T47D (cell line): ENCODE measurements at places on chromosomes 1 and 21.

GRCh38 chr1:232868793-232869491 lies 63.7 kb downstream of the MAP10 start:
- DNase-seq, result peak; percentile 30

GRCh38 chr1:6948861-6949260 lies 163.6 kb downstream of the CAMTA1 start:
- no peak for DNase-seq

GRCh38 chr1:152954436-152954835 lies 7.4 kb downstream of the SPRR5 start:
- DNase-seq, result no peak

DNA sequence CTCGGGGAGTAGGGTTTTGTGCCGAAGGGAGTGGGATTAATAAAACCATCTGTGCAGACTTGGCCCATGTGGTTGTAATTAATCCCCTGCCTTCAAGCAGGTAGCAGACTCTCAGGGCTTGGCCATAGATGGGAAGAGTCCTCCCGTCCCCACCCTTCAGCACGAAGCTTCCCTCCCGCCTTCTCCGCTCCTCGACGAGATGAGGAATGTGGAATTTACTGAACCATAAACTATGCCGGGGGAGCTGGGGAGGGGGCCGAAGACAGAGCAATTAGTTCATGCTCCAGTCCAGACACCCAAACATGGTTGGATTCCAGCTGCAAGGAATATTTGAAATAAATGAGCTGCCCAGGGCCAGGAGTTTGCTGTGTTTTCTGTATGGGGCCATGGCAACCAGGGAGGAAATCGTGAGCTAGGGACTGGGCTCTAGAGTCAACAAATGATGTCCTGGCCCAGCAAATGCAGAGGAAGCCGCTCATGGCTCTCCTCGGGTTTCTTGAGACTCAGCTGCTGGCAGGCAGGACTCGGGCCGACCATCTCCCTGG lies 78.8 kb downstream of the SPSB1 start:
- no peak for DNase-seq

- DNase-seq, result no peak
Observed at GRCh38 chr1:28956038-28956464, 41.7 kb downstream of the EPB41 start.

GRCh38 chr1:117559139-117559538 lies 46.7 kb upstream of the TENT5C start:
- no peak for DNase-seq

- no peak for DNase-seq
Observed at GRCh38 chr1:183435497-183435896, 17.3 kb upstream of the NMNAT2 start.

DNA sequence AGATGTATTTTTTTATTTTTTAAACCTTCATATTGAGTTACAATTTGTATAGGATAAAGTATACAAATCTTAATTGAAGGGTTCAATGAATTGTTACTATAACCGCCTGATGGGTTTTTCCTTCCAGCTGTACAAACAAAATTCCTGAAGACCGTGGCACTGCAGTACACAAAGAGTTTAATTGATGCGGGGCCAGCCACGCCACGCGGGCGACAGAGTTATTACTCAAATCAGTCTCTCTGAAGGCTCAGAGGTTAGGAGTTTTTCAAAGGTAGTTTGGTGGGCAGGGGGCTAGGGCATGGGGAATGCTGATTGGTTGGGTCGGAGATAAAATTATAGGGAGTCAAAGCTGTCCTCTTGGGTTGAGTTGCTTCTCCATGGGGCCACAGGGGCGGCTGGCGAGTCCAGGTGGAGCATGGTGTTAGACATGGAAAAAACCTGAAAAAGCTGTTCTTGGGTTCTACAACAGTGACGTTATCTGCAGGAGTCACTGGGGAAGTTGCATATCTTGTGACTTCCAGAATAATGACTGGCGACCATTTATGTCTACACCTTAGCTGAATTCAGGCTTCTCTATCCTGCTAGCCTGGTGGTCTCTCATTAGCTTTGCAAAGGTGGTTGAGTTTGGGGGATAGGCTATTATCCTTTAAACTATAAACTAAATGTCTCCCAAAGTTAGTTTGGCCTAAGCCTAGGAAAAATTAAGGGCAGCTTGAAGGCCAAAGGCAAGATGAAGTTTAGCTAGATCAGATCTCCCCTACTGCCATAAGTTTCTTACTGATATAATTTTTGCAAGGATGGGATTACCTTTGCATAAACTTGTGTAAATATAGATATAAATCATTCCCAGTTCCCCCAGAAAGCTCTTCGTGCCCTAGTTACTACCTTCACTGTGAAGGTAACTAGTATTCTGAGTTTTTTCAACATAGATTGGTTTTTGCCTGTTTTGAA lies 13.0 kb upstream of the TMEM9 start:
- peak; percentile 63 for DNase-seq

DNA sequence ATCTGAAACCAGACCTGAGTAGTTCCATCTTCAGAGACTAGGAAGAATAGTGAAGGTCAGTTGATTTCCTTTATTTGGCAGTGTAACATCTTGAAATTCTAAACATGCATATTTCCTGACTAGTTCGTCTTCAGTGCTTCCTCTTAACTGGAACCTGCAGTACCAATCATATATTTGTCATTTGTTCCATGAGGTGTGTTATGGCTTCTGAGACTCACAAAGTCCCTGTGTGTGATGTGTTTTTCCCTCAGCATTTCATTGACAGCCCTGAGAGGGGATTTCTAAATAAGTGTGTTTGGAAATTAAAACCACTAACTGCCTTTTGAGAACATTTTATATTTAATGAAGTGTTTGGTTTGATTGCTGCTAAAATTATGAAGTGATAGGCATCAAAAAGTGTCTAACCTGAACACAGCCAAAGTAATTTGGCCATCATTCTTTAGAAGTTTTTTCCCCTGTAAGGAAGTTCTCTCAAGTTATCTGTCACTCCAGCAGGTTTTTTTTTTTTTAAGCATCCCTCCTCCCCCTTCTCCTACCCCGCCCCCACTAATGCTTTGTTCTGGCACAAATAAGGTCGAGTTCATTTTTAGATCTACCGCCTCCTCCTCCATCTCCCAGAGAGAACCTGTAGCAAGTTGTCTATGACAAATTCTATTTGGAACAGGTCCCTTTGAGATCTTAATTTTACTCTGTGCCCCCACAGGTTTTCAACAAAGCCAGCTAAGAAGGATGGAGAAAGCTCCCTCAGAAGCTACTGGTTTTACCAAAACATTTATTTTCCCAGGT lies 61.4 kb downstream of the TMEM200B start:
- no peak for DNase-seq
